ENCODE measurements at places on chromosomes 13 and 19.
A peak's percentile ranks its signal among the peaks of the same experiment; 100 is the strongest.

GRCh38 chr13:97379386-97379785 is 54.6 kb upstream of the RAP2A start:
- H3K36me3 ChIP-seq: peaks cover 6% of the 10 kb centered on the region
- no peak for DNase-seq
- H3K27ac ChIP-seq: no peak overlapping the region
- no peaks in the 10 kb centered on the region for H3K4me1 ChIP-seq
- H3K27me3 ChIP-seq: no peaks in the 10 kb centered on the region

GRCh38 chr19:43908659-43909058 is 26.4 kb downstream of the ZNF45 start:
- no peak overlapping the region for H3K27ac ChIP-seq
- H3K4me3 ChIP-seq: no peak overlapping the region
- no peaks in the 10 kb centered on the region for H3K4me1 ChIP-seq
- no peak for DNase-seq
- H3K36me3 ChIP-seq: peaks cover 11% of the 10 kb centered on the region
- no peaks in the 10 kb centered on the region for H3K27me3 ChIP-seq

DNA sequence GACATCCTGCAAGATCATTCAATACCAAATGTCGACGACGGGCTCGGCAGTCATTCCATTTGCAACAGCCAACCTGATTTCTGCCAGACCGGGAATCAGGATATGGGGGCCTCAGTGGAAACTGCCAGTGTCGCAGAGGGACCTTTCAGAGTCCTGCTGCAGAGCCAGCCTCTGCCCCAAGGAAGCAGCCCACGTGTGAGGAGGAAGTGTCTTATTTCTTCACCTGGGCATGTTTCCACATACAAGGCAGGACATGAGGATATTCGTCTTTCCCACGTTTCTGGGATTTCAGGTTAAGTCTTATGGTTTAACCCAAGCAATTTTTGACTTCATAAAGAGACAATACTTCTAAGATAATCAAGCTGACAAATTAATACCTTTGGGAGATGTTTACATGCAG is 69.9 kb downstream of the ABCC4 start:
- H3K4me3 ChIP-seq: no peak overlapping the region
- no peak for DNase-seq
- no peak overlapping the region for H3K27ac ChIP-seq
- H3K4me1 ChIP-seq: peaks cover 11% of the 10 kb centered on the region
- no peaks in the 10 kb centered on the region for H3K27me3 ChIP-seq

DNA sequence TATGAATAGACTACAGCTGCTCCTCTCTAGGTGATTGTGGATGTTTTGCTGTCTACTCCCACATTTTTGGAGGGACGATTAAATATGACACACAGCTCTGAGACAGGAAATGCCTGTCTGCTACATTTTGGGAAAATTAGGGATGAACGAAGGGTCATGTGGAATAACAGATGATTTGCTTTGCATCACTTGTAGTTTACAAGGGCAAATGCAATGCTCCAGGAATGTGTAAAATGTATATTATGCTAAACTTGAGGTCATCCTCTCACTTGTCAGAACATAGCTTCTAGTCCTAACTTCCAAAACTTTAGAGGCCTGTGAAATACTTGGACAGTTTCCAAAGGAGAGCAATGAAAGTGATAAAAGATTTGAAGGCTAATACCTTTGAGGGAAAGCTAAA is 284.2 kb upstream of the DACH1 start:
- no peak overlapping the region for H3K4me3 ChIP-seq
- H3K36me3 ChIP-seq: no peaks in the 10 kb centered on the region
- no peaks in the 10 kb centered on the region for H3K27me3 ChIP-seq
- DNase-seq: no peak
- H3K27ac ChIP-seq: no peak overlapping the region

DNA sequence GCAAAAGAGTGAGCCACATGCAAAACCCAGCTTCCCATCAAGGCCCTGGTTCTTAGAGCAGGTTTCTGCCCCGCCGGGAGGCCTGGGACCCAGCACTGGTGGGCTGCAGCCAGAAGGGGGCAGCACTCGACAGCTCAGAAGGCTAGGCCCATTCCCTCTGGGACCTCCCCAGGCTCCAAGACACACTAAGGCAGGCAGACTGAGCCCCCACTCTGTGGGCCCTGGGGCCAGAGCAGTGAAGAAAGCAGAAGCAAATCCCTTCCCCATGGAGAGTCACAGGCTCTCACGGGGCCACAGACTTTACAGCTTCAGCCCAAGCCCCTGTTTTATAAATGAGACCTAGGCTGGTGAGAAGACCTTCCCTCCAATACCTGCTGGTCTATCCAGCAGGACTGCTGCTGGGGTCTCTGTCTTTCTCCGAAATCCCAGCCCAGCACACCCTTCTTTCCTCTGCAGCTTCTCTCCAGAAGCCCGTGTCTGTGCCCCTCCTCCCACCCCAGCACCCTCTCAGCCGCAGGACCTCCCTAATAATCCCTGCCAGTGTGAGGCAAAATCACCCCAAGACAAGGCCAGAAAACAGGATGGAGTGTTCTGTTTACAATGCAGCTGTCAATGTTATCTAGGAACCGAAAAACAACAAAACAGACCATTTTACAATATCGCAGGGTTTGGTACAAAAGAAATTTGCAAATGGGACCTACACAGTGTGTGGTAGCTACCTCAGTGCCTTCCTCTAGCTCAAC is 109.3 kb downstream of the ABCC4 start:
- H3K36me3 ChIP-seq: no peaks in the 10 kb centered on the region
- H3K4me3 ChIP-seq: no peak overlapping the region
- peak; percentile 67 for DNase-seq
- no peak overlapping the region for H3K27ac ChIP-seq
- H3K4me1 ChIP-seq: no peaks in the 10 kb centered on the region

DNA sequence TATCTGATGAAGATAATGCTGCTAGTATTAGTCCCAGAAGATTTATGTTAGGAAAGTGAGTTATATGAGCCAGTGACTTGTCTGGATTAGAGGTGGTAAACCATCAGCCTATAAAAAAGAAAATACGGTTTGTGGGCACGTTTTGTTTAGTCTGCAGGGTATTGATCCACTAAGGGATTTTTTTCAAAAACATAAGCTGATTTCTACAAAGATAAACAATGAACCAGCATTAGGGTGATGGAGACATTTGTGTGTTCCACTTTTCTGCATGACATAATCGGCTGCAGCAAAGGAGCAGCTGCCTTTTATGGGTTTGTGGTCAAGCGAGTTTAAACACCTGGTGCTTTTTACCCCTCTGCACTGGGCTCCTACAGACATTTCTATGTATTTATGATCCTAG is 836.4 kb upstream of the GPC6 start:
- no peaks in the 10 kb centered on the region for H3K27me3 ChIP-seq
- no peak overlapping the region for H3K4me3 ChIP-seq
- H3K4me1 ChIP-seq: no peaks in the 10 kb centered on the region
- H3K27ac ChIP-seq: no peak overlapping the region

GRCh38 chr13:99356262-99357091 is 49.3 kb upstream of the GPR183 start:
- no peaks in the 10 kb centered on the region for H3K27me3 ChIP-seq
- H3K36me3 ChIP-seq: no peaks in the 10 kb centered on the region
- DNase-seq: no peak
- no peaks in the 10 kb centered on the region for H3K4me1 ChIP-seq

GRCh38 chr19:35509018-35509652 is 4.3 kb downstream of the DMKN start:
- H3K36me3 ChIP-seq: peaks cover 49% of the 10 kb centered on the region
- peaks cover 17% of the 10 kb centered on the region for H3K4me1 ChIP-seq
- H3K27ac ChIP-seq: peak overlapping the region; percentile 94

- H3K27ac ChIP-seq: no peak overlapping the region
- no peak overlapping the region for H3K4me3 ChIP-seq
- H3K27me3 ChIP-seq: no peaks in the 10 kb centered on the region
- H3K36me3 ChIP-seq: no peaks in the 10 kb centered on the region
Observed at GRCh38 chr13:20512042-20512683, 13.5 kb downstream of the CRYL1 start.

GRCh38 chr13:80036845-80037504 is 304.0 kb downstream of the SPRY2 start:
- DNase-seq: no peak
- H3K4me1 ChIP-seq: no peaks in the 10 kb centered on the region
- H3K4me3 ChIP-seq: no peak overlapping the region
- H3K36me3 ChIP-seq: no peaks in the 10 kb centered on the region
- no peaks in the 10 kb centered on the region for H3K27me3 ChIP-seq

- H3K36me3 ChIP-seq: peaks cover 8% of the 10 kb centered on the region
- no peak overlapping the region for H3K4me3 ChIP-seq
- H3K4me1 ChIP-seq: peaks cover 23% of the 10 kb centered on the region
- H3K27me3 ChIP-seq: no peaks in the 10 kb centered on the region
- H3K27ac ChIP-seq: no peak overlapping the region
- no peak for DNase-seq
Observed at GRCh38 chr13:79403113-79403512, 2.9 kb downstream of the RBM26 start.

GRCh38 chr19:50882188-50882587 is 8.9 kb downstream of the KLK2 start:
- no peak for DNase-seq
- peaks cover 90% of the 10 kb centered on the region for H3K27me3 ChIP-seq
- no peaks in the 10 kb centered on the region for H3K4me1 ChIP-seq
- H3K36me3 ChIP-seq: no peaks in the 10 kb centered on the region

DNA sequence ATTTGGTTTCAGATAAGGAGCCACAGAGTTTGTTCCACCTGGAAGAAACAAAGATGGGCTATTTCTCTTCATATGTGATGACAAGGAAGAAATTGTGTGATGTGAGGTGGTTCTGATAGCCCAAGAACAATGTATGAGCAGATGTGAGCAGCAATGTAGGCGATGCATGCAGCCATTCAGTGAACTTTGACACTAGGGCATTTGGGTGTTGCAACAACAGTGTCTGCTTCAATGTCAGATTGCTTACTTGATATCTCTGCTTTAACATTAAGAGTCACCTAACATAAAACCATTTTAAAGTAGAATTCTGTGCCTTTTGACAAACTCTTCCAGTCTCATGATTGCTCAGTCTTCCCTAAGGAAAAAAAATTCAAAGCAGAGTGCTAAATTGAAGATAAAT is 865.4 kb downstream of the SLITRK6 start:
- H3K27me3 ChIP-seq: no peaks in the 10 kb centered on the region
- DNase-seq: no peak
- H3K4me3 ChIP-seq: no peak overlapping the region
- no peaks in the 10 kb centered on the region for H3K4me1 ChIP-seq

DNA sequence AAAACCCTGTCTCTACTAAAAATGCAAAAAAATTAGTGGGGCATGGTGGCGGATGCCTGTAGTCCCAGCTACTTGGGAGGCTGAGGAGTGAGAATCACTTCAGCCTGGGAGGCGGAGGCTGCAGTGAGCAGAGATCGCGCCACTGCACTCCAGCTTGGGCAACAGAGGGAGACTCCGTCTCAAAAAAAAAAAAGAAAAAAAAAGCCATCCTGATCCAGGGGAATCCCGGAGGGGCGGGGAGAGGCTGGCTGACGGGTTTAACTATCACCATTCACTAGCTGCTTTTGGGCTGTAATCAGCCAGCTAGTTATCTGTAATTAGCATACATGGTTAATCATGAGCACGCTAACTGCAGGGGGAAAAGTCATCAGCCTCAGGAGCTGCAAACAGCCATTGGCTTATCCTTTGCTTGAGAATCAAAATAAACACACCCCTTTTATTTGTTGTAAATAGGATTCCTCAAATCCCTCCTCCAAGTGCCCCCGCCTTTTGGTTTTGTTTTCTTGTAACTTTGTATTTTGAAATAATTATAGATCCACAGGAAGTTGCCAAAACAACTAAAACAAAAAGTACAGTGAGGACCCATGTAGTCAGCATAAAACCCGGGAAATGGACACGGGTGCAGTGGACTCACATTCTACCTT is 9.6 kb downstream of the FSD1 start:
- H3K27me3 ChIP-seq: peaks cover 14% of the 10 kb centered on the region
- no peaks in the 10 kb centered on the region for H3K36me3 ChIP-seq
- DNase-seq: no peak
- H3K27ac ChIP-seq: no peak overlapping the region

GRCh38 chr13:70703755-70704154 is 595.5 kb upstream of the KLHL1 start:
- H3K27ac ChIP-seq: no peak overlapping the region
- H3K36me3 ChIP-seq: no peaks in the 10 kb centered on the region
- no peaks in the 10 kb centered on the region for H3K4me1 ChIP-seq
- no peak for DNase-seq
- H3K27me3 ChIP-seq: no peaks in the 10 kb centered on the region
- no peak overlapping the region for H3K4me3 ChIP-seq

GRCh38 chr13:28530729-28531076 is 35.8 kb upstream of the FLT1 start:
- H3K27ac ChIP-seq: no peak overlapping the region
- no peaks in the 10 kb centered on the region for H3K4me1 ChIP-seq
- no peak for DNase-seq
- H3K4me3 ChIP-seq: no peak overlapping the region
- H3K36me3 ChIP-seq: no peaks in the 10 kb centered on the region

GRCh38 chr13:66576381-66576780 is 653.8 kb downstream of the PCDH9 start:
- no peak overlapping the region for H3K4me3 ChIP-seq
- H3K27ac ChIP-seq: no peak overlapping the region
- H3K36me3 ChIP-seq: no peaks in the 10 kb centered on the region
- H3K27me3 ChIP-seq: no peaks in the 10 kb centered on the region

DNA sequence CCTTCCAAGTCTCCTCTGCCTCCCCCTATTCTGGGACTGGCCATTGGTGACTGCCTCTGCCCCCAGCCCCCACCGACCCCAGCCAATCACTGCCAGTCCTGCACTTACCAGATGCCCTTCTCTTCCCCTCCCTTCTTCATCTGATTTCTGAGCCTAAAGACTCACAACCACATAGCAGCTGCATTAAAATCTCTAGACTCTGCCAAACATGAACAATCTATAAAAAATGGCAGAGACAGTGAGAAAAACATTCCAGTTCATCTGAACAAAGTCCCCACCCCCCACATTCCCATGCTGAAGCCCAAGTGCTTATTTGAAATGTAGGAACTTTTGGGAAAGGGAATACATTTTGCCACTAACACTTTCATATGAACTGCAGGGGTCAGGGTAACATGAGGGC is 60.8 kb downstream of the KCTD12 start:
- no peaks in the 10 kb centered on the region for H3K36me3 ChIP-seq
- no peak for DNase-seq
- H3K4me3 ChIP-seq: no peak overlapping the region
- H3K27ac ChIP-seq: no peak overlapping the region
- H3K4me1 ChIP-seq: no peaks in the 10 kb centered on the region

GRCh38 chr13:83223546-83223945 is 658.7 kb downstream of the SLITRK1 start:
- H3K27ac ChIP-seq: no peak overlapping the region
- H3K4me3 ChIP-seq: no peak overlapping the region
- no peaks in the 10 kb centered on the region for H3K4me1 ChIP-seq
- no peaks in the 10 kb centered on the region for H3K27me3 ChIP-seq

GRCh38 chr19:6576869-6577475 is 14.0 kb downstream of the CD70 start:
- H3K36me3 ChIP-seq: no peaks in the 10 kb centered on the region
- DNase-seq: no peak
- no peaks in the 10 kb centered on the region for H3K27me3 ChIP-seq
- no peak overlapping the region for H3K4me3 ChIP-seq
- H3K27ac ChIP-seq: no peak overlapping the region
- peaks cover 13% of the 10 kb centered on the region for H3K4me1 ChIP-seq

- H3K27me3 ChIP-seq: peaks cover 96% of the 10 kb centered on the region
- no peaks in the 10 kb centered on the region for H3K4me1 ChIP-seq
- no peak overlapping the region for H3K4me3 ChIP-seq
Observed at GRCh38 chr19:51145916-51146493, 3.9 kb downstream of the SIGLEC7 start.

GRCh38 chr19:31334849-31335624 is 14.2 kb downstream of the TSHZ3 start:
- H3K4me1 ChIP-seq: no peaks in the 10 kb centered on the region
- H3K4me3 ChIP-seq: no peak overlapping the region
- H3K36me3 ChIP-seq: peaks cover 4% of the 10 kb centered on the region
- H3K27ac ChIP-seq: no peak overlapping the region
- no peaks in the 10 kb centered on the region for H3K27me3 ChIP-seq

Data from Calu3 (cell line).